Cardiac fibroblast (primary cell): ENCODE measurements at places on chromosomes 7 and 10.

- no peak for DNase-seq
These were observed 15.2 kb downstream of the STAMBPL1 start for GRCh38 chr10:88895250-88895649.

DNA sequence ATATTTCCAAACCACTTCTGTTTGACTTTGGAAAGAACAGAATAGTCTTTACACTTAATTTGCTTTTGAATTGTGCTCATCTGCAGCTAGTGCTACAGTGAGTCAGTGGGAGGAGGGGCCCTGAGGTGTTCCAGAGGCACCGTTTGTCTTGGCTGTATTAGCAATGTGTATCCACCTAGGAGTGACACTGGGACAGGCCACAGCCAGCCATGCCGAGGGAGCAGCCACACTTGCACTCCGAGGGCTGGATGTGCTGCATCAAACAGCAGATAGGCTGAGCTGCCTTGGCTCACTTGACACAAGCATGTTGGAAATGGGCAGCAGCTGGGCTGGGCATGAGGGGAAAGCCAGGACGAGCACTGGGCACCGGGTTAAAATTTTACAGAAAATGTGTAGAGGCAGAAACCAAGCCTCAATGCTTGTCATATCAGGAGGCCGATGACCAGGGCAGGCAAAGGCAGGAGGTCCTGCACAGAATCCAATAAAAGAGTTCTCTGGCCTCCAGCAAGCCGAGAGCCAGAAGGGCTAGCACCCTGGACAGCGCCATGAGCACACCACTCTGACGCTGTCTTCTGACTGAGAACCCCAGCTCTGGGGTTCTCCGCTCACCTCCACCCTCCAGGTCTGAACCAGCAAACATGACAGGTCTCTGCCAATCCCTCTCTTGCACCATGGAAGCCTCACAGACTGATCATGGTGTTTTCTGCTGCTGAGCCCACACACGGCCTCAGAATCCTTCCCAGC lies 163.3 kb downstream of the GRID1 start:
- peak; percentile 1 for DNase-seq

DNA sequence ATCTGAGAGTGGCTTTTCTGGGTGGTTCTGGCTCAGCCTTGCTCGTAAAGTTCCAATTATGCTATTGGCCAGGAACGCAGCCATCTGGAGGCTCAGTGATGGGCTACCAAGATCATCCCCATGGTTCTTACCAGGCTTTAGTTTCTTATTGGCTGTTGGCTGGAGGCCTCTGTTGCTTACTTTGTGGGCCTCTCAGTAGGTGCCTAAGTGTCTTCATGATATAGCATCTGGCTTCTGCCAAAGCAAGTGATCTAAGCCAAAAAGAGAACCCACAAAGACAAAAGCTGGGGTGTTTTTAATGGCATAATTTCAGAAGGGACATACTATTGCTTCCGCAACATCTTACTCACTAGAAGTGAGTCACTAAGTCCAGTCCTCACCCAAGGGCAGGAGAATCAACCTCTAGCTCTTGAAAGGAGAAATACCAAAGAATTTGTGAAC lies 132.0 kb upstream of the MDFIC start:
- peak; percentile 90 for DNase-seq

- peak; percentile 96 for DNase-seq
These were observed 18.7 kb upstream of the ARHGAP12 start for GRCh38 chr10:31947144-31947926.

DNA sequence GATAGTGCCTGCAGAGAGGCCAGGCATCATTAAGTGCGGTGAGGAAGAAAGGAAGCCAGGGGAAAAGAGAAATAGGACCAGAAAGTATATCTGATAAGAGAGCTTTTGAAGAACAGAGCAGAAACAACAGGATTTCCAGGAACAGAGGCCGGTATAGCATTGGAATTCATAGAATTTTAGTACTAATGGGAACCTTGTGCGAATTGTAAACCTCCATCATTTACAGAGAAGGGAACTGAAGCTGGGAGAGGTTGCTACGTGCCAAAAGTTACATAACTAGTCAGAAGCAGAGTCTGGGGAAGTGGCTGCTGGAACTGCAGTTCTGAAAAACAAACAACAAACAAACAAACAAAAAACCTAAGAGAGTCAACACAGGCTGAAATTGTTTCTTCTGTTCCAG lies 5.4 kb upstream of the ZMYND11 start:
- DNase-seq: no peak

- no peak for DNase-seq
These were observed 94.5 kb downstream of the PPP1R3A start for GRCh38 chr7:113824117-113824823.

- DNase-seq: peak; percentile 84
These were observed at the start of gene SFMBT2 for GRCh38 chr10:7410862-7411670. SFMBT2 (minus strand) TSS chr10:7411034; CDS start chr10:7381898, 29,136 bp downstream.

GRCh38 chr7:138602451-138602850 lies 98.7 kb downstream of the SVOPL start:
- no peak for DNase-seq

DNA sequence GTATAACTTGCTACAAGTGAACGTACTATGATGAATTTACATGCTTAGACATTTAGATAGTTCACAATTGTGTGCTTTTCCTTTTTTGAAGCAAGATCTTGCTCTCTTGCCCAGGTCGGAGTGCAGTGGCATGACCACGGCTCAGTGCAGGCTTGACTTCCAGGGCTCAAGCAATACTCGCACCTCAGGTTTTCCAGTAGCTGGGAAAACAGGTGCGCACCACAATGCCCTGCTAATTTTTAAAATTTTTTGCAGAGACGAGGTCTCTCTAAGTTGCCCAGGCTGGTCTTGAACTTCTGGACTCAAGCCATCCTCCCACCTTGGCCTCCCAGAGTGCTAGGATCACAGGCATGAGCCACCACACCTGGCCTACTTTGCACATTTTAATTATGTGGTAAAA lies 1.8 kb downstream of the GPR15LG start:
- no peak for DNase-seq

DNA sequence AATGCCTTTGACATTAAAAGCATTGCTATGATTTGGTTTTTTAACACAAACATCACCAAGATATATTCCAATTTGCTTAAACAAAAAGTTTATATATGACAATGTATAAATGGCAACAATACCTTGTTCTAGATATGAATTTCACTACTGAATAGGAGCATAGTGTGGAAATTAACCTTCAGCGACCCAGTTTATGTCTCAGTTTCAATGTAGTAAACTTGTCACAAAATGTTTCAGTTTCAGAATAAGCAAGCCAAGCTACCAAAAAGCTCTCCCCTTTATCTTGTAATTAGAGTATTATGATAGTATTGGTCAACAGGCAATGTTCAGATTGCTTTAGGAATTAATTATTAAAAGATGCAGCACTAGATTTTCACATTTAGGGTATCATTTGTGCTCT lies 99.6 kb upstream of the PCDH15 start:
- DNase-seq: no peak

GRCh38 chr7:91945476-91945875 lies 4.8 kb downstream of the AKAP9 start:
- DNase-seq: peak; percentile 81

DNA sequence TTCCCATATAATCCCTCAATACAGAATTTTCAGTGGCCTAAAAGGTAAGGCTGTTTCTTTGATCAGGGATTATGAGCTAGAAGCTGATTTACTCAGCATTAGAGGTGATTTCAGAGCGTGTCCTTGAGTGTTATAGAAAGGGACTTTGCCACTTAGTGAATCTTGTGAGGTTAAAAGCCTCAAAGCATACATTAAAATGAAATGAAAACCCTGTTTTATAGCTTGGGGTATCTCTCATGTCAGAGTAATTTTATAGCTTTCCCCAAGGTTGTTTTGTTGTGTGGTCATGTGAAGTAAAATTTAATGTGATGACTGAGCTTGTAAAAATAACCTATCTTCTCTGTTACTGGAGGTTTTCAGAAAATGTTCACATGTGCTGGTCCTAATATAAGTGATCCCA lies 198.8 kb downstream of the CDCA7L start:
- no peak for DNase-seq

GRCh38 chr10:22992621-22993020 lies 64.8 kb downstream of the ARMC3 start:
- no peak for DNase-seq
